ENCODE measurements at places on chromosomes 3 and 15.

- no peak for DNase-seq
Measured at GRCh38 chr3:143362115-143362991, 242.8 kb downstream of the CHST2 start.

DNA sequence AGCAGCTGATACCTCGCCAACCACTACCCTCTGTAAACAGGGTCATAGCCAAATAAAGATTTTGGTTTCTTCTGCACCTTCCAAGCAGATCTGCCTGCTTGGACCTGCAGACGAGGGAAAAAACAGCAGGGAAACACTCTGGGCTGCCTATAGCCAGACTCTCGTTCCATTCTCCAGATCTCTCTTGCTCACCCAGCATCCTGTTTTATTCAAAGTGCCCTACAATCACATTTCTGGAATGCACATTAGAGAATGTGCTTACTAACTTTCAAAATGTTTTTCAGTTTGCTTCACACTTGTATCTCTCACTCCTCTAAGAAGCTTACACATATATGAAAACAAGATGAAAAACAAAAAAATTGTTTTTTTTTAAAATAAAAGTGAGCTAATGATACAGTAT, 71.4 kb downstream of the MLH1 start:
- no peak for DNase-seq

DNA sequence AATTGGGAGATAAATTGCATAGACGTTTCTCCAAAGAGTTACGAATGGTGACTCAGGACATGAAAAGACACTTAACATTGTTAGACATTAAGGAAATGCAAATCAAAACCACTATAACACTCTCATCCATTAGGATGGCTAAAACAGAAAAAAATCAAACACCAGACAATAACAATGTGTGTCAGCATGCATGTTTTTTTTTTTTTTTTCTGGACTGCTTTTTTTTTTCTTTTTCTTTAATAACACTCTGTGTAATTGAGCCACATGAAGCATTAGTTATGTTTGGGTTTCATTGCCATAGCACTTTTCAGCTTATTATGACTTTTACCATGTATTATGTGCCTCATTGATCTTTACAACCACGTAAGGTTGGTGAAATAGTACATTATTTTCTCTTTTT, 95.0 kb downstream of the NFKBIZ start:
- DNase-seq: no peak

- no peak for DNase-seq
Measured at GRCh38 chr3:141021261-141021660, 29.9 kb upstream of the SPSB4 start.

- DNase-seq: no peak
Measured at GRCh38 chr3:129992781-129993180, 18.3 kb downstream of the TRH start.

- DNase-seq: no peak
Measured at GRCh38 chr3:105785803-105786202, 83.0 kb downstream of the CBLB start.

- DNase-seq: no peak
Measured at GRCh38 chr15:55270291-55270690, 19.3 kb downstream of the RAB27A start.

GRCh38 chr3:53754325-53754724, 91.9 kb downstream of the CHDH start:
- DNase-seq: no peak

GRCh38 chr3:27669591-27669990, 52.5 kb downstream of the EOMES start:
- no peak for DNase-seq

DNA sequence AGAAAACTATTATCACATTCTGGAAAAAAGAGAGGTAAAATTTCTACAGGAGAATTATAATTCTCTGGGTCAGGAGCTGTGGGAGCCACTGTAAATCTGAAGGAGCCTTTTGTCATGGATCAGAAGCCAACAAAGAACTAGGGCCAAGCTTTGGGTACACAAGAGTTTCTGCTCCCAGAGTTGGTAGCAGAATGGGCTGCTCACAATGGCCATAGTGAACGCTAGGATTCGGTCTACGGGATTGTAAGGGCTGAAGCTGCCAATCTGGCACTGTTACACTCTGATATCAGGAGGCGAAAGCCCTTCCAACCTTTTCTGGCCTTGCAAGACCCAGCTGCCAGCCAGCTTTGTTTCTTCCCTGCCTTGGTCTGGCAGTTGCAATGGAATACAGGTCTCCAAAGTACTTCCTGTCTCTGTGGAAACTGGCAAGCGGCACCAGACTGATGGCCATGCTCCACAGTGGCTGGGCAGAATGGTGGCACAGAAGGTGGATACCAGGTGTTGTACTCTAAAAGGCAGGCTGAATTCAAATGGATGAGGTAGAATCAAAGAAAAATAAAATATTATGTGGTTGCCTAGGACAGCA, 831.7 kb downstream of the CADM2 start:
- peak; percentile 2 for DNase-seq

- no peak for DNase-seq
Measured at GRCh38 chr15:29939404-29939803, 117.1 kb upstream of the TJP1 start.

- no peak for DNase-seq
Measured at GRCh38 chr3:9117220-9117619, 132.2 kb downstream of the SRGAP3 start.

- no peak for DNase-seq
Measured at GRCh38 chr3:63146154-63146553, 132.0 kb upstream of the SYNPR start.

- DNase-seq: no peak
Measured at GRCh38 chr3:55484801-55485791, 2.0 kb downstream of the WNT5A start.

GRCh38 chr3:69174871-69175737, 52.7 kb upstream of the LMOD3 start:
- DNase-seq: no peak

DNA sequence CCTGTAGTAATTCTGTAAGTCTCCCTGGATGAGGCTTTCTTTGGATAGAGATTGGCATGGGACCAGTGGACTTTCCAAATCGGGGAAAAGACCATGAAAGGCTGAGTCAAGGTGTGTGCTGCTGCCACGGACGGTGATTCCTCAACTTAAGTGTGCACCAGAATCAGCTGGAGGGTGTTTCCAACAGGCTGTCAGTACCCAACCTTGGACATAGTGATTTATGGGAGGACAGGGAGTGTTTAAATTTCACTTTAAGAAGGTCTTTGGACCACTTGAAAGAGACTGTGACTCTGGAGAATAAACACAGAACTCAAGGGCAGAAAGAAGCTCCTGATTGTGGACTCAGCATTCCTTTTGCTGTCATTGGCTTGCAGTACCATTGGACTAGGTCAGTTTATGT, 20.4 kb upstream of the CHST2 start:
- no peak for DNase-seq

GRCh38 chr3:131079086-131079485, 52.4 kb downstream of the NEK11 start:
- no peak for DNase-seq

DNA sequence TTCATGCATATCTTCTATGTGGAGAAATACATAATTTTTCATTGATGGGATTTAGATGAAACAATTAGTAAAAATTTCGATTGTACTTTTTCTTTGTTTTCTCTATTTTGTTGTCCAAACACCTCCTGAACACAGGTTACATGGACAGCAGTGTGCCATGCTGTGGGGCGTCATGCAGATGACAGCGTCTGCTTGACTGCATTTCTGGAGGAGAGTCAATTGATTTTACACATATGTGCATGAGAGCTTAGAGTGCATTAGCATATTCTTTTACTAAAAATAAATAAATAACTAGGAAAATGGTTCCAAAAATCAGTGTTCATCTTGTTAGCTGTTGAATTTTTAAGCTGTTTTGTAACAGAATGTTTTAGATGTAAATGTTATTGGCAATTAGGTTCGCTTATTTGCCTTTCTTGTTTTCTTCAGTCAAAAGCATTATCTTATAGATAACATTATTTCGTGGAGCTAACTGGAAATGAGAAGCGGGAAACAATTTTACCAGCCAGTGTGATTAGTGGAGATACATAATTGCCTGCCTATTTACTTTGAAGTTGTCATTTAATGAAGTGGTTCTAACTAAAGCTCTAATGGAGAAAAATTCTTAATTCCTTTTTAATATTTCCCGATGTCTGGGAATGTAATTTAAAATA, 82.7 kb upstream of the VGLL3 start:
- DNase-seq: no peak

GRCh38 chr15:83282141-83282540, 2.3 kb downstream of the BNC1 start:
- no peak for DNase-seq

DNA sequence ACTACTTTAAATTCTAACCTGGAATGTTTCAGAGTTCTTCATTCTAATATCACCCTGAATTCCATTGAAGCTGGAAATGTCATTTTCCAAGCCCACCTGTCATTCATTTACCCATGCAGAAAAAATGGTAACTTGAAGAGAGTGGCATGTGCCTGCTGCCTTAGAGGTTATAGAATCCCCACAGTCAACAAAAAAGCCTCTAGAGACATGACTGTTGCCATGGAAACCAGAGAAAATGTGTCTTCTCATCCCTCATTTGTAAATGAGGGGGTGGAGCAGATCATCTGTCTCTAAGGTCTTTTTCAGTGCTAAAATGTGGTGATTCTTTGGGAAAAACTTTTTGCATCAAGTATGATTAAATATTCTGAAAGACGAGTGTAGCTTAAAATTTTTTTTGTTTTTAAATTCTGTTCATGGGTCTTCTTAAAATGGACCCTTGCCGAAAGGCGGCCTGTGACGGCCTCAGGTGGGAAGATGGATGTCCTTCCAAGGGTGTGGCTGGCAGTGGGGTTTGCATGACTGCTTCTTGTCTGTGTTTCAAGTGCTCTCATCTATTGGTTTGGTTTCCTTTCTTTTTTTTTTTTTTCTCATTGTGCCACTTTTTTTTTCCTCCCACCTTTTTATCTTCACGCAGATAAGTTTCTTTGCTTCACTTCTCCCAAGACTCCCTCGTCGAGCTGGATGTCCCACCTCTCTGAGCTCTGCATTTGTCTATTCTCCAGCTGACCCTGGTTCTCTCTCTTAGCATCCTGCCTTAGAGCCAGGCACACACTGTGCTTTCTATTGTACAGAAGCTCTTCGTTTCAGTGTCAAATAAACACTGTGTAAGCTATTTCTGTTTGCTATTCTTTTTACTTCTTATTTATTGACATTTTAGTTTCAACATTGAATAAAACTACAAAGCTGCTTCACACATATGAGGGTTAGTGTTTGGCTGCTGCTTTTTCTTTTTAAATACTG, 23.0 kb downstream of the TPM1 start:
- DNase-seq: no peak

DNA sequence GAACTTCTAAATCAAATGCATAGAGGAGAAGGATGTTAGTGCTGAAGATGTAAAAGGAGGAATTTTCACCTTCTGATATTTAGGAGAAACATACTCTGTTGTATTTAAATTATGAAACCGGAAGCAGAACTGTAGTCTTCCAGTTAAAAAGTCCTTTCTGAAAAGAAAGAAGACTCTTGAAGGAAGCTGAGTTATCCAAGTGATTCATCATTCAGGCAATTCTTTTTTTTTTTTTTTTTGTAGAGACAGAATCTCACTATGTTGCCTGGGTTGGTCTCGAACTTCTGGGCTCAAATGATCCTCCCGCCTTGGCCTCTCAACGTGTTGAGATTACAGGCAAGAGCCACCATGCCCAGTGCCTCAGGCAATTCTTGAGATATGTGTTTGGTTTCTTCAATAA, 424.8 kb upstream of the TPM1 start:
- DNase-seq: no peak

GRCh38 chr3:40387001-40387894, at the start of gene ENTPD3:
TSS of gene ENTPD3 (plus strand) at chr3:40387184. CDS start at chr3:40388058, 874 bp downstream.
- DNase-seq: peak; percentile 45

- no peak for DNase-seq
Measured at GRCh38 chr3:125061170-125061569, 5.4 kb upstream of the HEG1 start.

- no peak for DNase-seq
Measured at GRCh38 chr3:130748981-130749380, 2.4 kb upstream of the PIK3R4 start.

- no peak for DNase-seq
Measured at GRCh38 chr3:42367903-42368302, 42.5 kb downstream of the LYZL4 start.

DNA sequence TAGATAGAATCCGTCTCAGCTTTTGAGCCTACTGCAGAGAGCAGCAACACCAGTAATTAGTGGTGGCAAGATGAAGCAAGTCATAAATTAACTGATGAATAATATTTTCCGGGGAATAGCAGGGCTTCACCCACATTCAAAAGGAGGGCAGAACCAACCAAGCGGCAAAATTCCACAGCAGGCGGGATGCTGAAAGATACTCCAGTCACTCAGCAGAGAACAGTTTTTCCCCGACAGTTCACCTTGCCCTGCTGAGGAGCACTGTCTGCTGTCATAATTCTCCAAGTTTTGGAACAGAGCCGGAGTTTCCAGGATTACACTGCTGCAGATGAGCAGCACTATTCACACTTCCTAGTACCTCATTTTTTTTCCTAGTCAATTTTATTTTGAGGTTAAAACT, 274.7 kb downstream of the CD47 start:
- DNase-seq: no peak

DNA sequence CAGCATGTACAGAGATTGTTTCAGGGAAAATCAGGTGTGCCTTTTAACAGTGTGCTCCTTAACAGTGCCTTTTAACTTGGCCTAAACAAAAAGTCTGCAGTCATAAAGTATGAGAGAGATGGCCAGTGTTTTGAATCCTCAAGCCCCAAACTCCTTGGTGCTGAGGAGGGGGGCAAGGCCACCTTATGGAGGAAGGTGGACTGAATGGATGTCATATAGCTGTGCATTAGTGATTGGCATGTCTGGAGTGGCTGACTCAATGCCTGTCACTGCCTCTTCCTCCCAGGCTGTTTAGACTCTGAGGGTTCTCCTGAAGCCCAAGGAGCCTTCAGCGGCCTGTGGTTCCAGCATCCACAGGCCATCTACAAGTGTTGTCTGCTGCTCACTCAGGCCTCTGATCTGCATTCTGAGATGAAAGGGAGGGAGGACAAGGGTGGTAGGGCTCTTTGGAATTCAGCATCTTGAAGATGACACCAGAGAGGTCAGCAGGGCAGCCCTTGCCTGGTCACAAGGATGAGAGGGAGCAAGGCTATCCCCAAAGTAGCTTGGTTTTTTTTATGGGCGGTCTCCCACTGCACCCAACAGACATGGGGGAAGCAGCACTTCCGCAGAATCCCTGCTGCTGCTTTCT, 1.5 kb downstream of the FOXL2NB start:
- no peak for DNase-seq

- no peak for DNase-seq
Measured at GRCh38 chr15:47903368-47903767, 186.1 kb downstream of the SEMA6D start.

DNA sequence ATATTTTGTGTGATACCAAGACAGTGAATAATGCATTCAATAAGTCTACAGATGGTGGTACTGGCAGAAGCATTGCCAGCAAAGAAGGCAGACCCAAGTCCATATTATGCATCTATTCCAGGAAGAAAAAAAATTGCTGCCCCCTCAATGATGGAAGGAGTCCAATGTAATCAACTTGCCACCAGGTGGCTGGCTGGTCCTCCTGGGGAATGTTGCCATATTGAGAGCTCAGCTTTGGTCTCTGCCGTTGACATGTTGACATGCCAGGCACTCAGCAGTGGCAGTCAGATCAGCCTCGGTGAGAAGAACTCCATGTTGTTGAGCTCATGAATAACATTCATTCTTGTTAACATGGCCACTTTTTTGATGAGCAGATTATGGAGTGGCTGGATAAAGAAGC, 298.5 kb downstream of the IGSF11 start:
- DNase-seq: no peak

- no peak for DNase-seq
Measured at GRCh38 chr3:111080413-111080812, 8.8 kb downstream of the NECTIN3 start.

GRCh38 chr3:155282385-155283091, 10.9 kb downstream of the STRIT1 start:
- DNase-seq: no peak

Data from iPS DF 6.9 (cell line).